ENCODE measurements at places on chromosomes 16 and 17.

DNA sequence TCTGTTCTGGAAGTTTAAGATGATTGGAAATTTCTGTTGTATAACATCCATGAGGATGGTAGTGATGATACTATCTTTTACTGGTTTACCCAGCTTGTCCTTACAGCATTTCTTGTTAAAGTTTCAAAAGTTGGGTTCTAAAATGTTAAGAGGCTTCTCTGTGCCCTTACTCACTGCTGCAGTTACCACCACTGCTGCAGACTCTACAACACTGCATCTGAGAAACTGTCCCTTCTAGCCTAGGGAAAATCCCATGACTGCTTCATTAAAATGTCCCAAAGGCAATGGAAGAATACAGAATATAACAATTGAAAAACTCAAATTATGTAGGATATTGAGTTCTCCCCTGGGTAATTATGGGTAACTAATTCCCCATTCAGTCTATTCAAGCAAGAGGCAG, 3.8 kb upstream of the NSRP1 start:
- no peak for DNase-seq

DNA sequence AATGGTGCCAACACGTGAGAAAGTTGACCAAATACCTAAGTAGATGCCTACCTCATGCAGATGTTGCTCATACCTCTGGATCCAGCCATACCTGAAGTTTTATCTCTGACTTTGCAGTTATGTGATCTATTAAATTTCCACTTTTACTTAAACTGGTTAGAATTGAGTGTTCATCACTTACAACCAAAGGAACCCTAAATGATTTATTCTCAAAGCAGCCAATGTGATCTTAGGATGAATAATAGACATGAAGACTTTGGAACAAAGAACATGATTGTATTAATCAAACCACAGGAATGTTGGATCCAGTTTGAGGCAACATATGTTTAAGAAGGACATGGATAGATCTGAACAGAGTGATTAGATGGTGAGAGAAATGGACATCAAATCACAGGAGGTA, 68.7 kb downstream of the IRX6 start:
- DNase-seq, result no peak

DNA sequence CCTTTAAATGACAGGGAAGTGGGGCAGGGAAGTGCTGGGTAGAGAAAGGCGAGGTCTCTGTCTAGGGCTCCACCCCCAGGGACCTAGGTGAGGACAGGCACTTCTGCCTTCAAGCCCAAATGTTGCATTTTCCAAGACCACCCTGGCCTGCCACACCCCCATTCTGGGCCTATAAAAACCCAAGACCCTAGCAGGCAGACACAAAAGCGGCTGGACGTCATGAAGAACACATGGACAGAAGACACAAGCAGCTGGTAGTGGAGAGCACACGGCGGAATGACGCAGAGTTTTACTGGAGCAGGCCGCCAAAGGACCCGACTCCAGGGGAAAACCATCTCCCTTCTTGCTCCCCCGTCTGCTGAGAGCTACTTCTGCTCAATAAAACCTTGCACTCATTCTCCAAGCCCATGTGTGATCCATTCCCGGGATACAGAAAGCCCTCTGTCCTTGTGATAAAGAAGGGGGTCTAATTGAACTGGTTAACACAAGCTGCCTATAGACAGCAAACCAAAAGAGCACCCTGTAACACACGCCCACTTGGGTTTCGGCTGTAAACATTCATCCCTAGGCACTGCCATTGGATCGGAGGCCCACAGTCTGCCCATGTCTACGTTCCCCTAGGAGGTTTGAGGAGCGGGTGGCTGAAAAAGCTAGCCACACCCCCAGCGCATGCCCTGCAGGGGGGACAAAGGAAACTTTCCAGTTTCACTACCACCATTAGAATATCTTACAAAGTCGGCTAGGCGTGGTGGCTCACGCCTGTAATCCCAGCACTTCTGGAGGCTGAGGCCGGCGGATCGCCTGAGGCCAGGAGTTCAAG, 622.2 kb upstream of the SALL1 start:
- DNase-seq, result no peak

DNA sequence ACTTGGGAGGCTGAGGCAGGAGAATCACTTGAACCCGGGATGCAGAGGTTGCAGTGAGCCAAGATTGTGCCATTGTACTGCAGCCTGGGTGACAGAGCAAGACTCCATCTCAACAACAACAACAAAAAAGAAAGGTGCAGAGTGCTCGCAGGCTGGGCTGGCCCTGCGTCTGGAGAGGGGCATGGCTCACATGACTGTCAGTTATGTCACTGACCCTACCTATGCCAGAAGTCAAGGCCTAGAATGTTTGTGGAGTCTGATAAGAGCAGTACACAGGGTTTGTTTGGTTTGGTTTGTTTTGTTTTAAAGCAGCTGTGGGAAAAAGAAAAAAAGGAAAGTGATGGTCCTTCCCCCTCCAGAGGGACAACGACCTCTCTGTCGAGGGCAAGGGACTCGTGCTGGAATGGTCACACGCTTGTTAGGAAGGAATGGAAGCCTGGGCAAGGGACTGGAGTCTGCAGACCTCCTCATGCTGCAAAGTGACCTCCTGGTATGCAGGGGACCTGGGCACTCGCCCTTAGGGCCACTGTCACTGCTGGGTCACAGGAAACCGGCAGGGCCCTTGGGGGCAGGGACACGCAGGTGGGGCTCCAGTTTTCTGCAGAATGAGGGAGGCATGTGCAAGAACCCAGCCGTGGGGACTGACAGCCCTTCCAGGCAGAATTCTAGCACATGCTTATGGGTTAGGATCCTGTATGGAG, 10.1 kb upstream of the OSGIN1 start:
- DNase-seq, result no peak

GRCh38 chr17:79065105-79065670, 9.4 kb upstream of the ENGASE start:
- no peak for DNase-seq

DNA sequence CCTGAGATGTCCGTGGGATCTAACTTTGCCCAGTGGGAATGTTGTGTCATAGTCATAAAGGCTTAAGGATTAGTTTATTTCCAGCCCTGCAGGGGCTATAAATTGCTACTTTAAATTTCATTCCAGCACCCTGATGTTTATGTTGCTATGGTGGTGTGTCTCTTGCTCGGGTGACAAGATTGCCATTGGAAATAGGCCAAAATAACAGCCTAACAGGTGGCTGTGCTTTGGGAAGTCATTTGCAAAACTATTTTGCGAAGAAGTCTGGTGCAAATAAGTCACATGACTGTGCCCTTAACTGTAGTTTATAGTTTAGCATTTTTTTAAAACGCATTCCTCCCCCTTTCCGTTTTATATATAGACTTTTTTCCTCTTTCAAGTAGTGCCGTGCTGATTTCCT, 23.1 kb downstream of the PITPNC1 start:
- DNase-seq, result no peak

DNA sequence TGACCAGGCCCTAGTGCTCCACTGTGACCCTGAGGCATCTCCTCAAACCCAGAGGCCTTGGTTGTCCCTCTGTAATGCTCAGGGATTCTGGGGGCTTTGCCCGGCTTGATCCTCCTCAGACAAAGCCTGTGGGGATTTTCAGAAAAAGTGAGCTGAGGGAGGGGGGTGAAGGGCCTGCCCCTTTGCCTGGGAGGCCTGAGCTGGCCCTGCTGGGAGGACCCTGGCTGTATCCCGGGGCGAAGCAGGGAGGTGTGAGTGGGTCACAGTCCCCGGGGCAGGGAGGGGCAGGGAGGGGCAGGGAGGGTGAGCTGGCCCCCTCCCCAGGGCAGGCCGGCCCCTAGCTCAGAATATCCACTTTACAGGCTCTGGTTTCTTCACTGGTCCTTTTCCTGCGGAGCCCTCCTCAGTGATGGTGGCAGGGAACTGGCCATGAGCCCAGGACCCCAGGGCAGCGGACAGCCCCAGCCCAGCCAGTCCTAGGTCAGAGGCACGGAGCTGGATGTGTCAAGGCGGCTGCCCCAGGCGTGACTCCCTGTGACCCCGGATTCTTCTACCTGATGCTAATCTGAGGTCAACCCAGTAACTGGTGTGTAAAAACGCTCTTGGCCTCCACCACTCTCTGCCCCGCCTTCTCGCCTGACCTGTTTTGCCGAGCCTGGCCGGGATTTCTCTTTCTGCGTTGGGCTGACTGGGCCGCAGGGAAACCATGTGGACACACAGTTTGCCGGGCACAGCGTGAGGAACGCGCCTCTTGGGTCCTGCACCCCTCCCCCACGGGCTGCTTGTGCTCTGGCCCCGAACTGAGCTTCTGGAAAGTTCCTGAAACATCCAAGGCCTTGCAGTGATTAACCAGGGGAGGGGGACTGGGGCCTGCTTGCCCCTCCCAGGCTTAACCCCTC, 5.8 kb upstream of the FASN start:
- no peak for DNase-seq

DNA sequence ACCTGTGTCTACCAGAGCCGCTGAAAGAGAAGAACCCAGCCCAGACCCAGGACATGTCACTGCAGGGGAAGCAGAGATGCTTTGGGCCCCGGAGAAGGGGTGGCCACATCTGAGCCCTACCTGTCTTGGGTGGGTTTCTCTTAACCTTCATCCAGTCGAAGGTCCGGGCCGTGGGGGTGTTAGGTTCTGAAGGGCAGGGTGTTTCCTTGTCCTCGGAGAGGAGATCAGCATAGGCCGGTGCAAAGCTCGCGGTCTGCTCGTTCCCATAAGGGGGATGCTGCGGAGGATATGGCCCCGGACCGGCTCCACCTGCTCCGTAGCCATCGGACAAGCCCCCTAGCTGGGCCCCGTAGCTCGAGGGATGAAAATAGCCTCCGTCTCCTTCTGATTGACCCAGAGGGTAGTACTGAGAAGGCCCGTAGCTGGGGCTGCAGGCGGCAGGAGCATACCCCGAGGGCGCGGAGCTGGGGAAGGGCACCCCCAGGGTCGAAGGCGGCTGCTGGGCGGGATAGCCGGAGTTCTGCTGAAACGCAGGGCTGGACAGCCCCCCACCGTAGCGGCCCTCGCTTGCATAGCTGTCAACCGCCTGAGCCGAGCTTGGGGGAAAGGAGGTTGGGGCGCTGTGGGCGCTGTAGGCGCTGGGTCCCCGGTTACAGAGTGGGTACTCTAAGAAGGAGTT, 464 bp downstream of the HOXB1 start:
- DNase-seq, result no peak

- no peak for DNase-seq
Observed at GRCh38 chr16:57638381-57638780, 10.0 kb downstream of the ADGRG1 start.

GRCh38 chr16:49441366-49441780, 67.8 kb downstream of the C16orf78 start:
- DNase-seq, result peak; percentile 31

DNA sequence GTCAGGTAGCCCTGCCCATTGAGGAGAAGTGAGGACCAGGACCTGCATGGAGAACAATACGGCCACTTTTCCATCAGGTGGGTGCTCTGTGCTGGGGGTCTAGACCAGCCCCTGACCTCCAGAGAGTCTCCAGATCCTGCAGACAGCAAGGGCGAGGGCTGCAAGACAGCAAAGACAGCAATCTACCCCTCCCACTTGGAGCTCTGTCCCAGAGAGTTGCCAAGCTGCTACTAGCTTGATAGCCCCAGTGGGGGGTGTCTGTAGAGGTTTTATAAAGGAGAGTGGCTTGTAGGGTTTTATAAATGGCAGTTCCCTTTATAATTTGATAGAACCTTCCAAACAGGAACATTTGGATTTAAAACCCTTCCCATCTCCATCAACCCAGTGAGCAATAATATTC, 16.7 kb upstream of the SLFN11 start:
- no peak for DNase-seq

DNA sequence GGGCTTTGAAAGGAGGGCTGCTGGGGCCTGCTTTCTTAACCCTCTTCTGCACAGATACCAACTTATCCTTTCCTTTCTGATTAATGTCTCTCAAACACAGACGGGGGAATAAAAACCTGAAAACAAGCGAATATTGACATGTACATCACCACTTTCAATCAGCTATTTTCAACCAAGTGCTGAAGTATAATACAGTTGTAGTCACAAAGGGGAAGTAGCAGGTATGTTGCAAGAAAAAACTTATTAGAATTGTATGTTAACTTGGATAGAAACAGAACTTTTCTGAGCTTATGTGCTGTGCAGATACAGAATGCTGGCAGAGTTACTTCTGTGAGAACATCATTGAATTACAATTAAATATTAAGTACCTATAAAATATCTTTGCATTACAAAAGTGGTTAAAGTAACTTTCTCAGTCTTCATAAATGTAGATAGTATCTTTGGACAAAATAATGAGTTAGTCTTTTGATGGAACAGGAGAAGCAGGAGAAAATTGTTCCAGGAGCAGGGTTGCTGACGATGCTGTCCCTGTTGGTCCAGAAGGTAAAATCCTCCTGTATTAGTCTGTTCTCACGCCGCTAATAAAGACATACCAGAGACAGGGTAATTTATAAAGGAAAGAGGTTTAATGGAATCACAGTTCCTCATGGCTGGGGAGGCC, 59.5 kb downstream of the RPTOR start:
- DNase-seq, result no peak

DNA sequence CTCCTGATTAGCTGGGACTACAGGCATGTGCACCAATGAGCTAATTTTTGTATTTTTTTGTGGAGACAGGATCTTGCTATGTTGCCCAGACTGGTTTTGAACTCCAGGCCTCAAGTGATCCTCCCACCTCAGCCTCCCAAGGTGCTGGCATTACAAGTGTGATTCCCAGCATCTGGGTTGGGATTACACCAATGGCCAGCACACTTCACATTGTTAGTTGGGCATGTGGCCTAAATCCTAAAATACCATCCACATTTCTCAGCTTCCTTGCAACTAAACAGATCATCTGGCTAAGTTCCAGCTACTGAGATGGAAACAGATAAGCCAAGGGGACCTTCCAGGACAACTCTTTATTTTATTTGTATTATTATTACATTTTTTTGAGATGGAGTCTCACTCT, 9.9 kb downstream of the RABEP2 start:
- DNase-seq, result no peak

DNA sequence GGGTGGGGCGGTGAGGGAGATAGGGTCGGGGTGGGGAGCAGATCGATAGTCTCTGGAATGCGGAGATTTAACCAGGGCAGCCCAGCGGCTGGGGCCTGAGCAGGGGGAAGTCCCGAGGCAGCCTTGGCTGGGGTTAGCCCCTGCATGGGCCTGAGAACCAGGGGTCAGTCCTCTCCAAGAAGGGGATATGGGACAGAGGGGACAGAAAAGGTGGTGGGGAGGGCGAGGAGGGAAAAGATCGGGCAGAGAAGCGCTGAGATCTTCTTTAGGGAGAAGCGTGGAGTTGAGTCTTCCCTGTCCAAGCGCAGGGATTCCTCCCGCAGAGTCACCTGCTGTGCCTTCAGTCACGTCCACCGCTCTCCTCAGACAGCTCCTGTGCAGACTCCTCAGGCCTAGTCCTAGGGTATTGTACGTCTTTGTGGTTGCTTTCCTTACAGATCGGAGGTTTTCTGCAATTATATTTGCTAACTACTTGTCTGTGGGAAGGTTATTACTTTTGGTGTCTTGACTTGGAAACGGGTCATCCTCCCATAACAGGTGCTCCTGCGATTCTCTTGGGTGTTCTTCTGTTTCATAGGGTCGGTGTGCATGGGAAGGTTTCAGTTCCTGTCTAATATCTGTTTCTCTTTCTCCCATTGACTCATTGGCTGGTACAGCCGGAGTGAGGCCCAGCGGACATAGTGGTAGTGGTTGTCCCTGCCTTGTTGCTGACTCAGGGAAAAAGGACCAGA, 952 bp downstream of the CD300A start:
- DNase-seq, result no peak

GRCh38 chr17:1627182-1627981, 1.3 kb downstream of the SLC43A2 start:
- DNase-seq, result no peak

GRCh38 chr16:50747207-50747956, 5.5 kb downstream of the CYLD start:
- no peak for DNase-seq
